ENCODE measurements at places on chromosomes 3 and 15.

GRCh38 chr15:82624008-82624407, 23.2 kb downstream of the CPEB1 start:
- no peak for DNase-seq

- DNase-seq, result no peak
These were observed 31.6 kb downstream of the TLNRD1 start for GRCh38 chr15:81032355-81032754.

- no peak for DNase-seq
These were observed 6.3 kb upstream of the PKM start for GRCh38 chr15:72237029-72237852.

- no peak for DNase-seq
These were observed 129.2 kb upstream of the LRIG1 start for GRCh38 chr3:66629982-66630368.

GRCh38 chr15:89672221-89673164, 6.7 kb downstream of the PLIN1 start:
- DNase-seq, result no peak

DNA sequence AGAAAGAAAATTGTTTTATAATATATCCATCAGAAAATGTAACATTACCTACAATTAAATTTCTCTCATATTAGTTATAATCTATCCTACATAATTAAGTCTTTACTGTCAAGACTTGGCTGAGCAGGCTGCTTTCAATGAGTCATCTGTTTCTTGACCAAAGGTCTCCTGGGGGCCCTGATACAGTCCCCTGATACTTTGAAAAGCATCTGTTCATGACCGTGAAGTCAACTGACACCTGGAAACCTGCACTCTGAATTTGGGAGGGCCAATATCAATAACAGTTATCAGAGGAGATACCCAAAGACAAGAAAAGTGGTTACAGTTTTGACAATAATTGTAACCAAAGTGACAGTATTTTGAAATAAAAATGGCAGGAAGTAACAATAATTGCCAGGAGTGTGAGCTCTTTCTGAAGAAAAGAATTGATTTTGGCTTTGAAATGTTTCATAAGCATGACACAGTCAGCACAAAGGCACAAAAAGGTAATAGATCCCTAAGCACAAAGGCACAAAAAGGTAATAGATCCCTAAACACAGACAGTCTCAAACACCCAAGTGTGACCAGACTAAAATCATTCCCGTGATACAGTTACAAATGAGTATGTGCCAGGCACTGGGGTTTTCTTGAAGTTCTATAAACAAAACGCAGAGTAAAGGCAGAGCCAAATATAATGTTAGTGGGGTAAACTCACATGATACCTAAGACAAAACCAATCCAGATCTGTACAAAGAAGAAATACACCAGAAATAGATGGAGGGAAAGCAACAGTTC, 260.7 kb downstream of the PLOD2 start:
- no peak for DNase-seq

DNA sequence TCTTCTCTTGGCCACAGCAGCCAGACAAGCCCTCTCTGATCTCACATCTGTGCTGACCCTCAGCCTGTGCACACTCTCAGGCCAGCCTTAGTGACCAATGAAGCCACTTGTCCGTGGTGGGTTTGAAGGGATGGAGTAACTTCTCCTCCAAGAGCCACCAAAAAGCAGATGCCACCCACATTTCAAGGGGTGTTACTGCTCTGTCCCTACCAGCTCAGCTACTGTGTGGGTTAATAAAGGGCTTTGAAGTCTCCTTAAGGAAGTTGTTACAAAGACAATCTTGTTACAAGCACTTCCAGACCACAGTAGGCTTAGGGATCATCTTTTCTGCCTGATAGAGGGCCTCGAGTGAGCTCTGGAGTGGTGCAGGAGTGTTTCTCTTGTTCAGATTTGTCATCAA, 3.3 kb upstream of the CA12 start:
- DNase-seq, result no peak

DNA sequence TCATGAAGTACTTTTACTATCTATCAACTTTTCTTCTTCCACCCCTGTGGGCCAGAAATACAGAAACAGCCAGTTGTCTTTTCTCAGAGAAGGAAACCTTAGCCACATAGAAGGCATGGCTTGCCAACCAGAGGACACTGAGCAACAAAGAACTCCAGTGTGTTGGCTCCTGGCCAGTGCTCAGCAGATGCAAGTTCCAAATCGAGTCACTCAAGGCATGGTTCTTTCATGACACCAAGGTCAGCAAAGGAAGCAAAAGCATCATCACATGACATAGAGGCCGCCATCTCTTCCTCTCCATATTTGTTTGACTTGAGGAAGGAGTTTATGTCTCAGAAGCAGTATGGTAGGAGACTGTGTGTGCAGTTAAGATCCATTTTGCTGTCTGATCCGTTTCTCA, 92.2 kb downstream of the MYLK start:
- DNase-seq, result no peak

DNA sequence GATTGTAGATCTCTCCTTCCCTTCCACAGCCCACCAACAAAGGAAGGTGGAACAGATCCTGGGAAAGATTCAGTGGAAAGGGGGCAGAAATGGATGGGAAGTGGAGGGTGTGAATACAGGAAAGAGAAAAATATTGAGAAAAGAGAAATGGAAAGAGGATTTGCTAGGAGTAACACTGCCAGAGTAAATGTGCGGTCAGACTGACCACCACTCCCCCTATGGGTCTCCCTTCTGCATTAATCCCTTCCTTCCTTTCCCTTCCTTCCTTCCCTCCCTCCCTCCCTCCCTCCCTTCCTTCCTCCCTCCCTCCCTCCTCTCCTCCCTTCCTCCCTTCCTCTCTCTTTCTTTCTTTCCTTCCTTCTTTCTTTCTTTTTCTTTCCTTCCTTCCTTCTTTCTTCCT, 12.0 kb upstream of the COMMD2 start:
- DNase-seq, result no peak

DNA sequence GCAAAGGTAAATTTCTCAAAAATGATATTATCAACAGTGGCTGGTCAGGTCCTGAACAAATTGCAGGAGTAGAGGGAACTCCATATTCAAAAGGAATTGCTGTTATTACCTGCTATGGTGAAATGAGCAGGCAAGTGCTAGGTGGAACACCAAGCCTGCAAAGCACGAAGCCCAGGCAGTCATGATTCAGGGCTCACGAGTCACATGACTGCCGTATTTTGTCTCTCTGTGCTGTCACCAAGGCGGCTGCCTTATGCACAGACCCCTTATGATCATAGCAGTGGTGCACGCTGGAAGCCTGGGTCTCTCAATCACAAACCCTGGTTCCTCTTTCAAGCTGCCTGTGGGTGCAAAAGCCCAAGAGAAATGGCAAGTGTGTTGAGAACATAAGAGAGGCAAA, 24.4 kb downstream of the SLC12A1 start:
- DNase-seq, result no peak

GRCh38 chr15:89406940-89407607, 72.5 kb upstream of the POLG start:
- DNase-seq, result no peak

DNA sequence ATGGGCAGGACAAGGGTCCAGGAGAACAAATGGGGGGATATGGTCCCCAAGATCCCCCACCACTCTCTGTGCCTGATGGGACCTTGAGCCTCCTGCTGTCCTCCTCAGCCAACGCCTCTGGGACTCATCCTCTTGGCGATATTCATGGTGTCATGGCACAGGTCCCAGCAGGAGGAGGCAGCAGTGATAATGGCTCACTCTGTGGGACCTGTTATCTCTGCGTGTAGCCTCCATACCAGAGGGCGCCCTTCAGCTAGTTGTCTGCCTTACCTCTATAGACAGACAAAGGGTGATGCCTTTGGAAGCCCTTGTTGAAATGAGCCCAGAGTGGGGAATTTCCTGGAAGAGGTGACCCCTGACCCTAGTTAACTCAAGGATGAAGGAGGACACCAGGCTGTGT, 7.4 kb downstream of the ZBTB47 start:
- no peak for DNase-seq

- DNase-seq, result no peak
These were observed 269.7 kb downstream of the XXYLT1 start for GRCh38 chr3:195001261-195001660.

GRCh38 chr15:65619626-65620290, 2.0 kb upstream of the SLC24A1 start:
- DNase-seq, result no peak

GRCh38 chr3:5057272-5057671, 64.8 kb upstream of the ARL8B start:
- DNase-seq, result no peak

DNA sequence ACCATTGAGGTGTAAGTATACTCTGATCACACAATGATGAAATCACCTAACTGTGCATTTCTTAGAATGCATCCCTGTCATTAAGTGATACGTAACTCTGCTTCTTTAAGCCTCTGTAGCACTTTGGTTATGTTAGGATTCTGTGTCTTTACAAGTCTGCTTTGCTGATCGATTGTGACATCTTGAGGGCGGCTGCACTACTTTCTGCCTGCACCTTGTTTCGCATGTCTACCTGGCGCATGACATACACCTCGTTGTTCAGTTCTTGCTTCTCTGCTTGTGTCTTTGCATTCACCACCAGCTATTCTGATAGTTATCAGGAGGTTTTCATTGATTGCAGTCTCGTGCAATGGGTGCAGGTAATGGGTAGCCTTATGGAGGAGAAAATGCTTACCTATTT, 32.7 kb downstream of the IGF1R start:
- no peak for DNase-seq

- no peak for DNase-seq
These were observed 58.5 kb downstream of the RFTN1 start for GRCh38 chr3:16455001-16455400.

DNA sequence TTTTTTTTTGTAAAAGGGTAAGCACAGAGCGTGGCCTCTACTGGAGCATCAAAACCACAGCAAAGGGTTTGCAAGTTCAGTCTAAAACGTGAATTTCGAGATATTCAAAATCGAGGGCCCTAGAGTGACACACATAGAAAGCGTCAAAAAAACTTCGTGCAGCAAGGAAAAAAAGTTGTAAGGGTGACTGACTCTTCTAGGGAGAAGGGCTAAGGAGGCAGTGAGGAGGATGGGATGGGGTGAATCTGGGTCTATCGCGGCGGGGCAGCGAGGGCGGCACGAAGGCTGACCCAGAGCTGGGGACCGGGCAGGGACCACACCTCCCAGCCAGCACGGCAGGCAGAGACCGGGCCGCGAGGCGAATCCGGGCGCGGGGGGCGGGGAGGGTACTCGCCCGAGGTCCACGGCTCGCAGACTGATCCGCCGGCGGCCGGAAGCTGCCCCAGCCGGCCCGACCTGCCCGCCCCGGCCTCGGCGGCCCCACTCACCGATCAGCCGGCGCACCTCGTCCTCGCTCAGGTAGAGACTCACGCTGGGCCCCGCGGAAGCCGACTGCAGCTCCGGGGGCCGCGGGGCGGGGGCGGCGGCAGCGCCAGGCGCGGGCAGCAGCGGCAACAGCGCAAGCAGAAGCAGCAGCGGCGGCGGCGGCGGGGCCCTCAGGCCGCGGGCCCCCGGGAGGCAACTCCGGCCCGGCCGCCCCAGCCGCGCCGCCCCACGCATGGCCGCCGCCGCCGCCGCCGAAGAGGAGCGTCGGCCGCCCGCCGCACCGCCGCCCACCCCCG, 533 bp downstream of the RYK start:
- DNase-seq, result no peak

DNA sequence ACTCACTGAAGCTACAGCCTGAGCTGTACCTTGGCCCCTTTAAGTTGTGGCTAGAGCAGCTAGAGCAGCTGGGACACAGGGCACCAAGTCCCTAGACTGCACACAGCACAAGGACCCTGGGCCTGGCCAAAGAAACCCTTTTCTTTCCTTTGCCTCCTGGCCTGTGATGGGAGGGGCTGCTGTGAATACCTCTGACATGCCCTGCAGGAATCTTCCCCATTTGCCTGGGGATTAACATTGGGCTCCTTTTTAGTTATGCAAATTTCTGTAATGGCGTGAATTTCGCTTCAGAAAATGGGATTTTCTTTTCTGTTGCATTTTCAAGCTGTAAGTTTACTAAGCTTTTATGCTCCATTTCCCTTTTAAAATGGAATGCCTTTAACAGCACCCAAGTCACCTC, 611.2 kb upstream of the ARPP21 start:
- no peak for DNase-seq

DNA sequence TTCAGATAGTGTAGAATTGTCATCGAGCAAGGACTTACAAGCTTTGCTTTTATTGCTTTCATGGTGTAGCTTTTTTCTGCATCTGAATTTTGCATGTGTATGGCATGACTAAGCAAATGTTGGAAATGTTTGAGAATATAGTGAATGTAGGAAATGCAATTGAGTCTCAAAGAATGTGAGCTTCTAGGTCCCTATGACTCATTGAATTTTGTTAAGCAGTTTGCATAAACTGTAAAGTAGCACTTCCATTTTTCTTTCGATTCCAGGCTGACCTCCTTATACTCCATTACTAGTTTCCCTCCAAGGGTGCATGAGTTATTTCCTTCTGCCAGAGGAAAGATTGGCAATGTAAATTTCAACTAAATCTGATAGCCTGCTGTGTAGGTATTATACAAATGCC, 619.2 kb downstream of the DIPK2A start:
- no peak for DNase-seq

GRCh38 chr3:25080461-25080860, 347.6 kb upstream of the RARB start:
- no peak for DNase-seq

GRCh38 chr15:78054966-78055365, 22.5 kb downstream of the TBC1D2B start:
- DNase-seq, result no peak

DNA sequence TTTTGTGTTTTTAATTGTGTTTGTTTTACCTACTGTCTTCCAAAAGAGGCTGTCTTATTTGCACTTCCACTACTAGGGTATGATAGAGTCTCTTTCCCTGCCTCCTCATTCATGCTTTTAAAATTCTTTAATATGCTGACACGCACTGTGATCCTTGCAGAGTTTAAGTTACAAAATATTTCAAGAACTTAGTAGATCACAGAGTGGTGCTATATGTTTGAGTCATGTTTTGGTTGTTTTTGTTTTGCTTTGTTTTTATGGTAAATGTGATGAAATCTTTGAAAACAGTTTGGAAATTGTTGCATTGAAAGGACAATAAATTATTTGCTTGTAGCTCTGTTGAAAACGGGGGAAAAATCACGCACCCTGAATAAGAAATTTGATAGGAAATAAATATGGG, 5.9 kb upstream of the ABHD10 start:
- no peak for DNase-seq

DNA sequence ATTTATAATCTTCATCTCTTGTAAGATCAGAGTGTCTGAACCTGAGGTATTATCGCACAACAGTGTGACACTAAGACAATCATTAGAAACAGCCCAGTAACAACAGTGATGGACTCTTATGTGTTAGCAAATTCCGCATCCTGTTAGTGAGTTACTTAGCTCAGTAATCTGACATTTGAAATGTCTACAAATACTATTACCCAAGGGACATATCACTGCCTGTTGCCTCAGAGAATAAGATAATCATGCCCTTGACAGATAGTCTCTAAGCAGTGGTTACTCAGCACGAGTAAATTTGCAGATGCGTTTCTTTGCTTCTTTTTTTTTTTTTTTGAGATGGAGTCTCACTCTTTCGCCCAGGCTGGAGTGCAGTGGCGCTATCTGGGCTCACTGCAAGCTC, 13.4 kb upstream of the RTP1 start:
- no peak for DNase-seq

- DNase-seq, result no peak
These were observed 50.3 kb downstream of the FBLN2 start for GRCh38 chr3:13598926-13599886.

- no peak for DNase-seq
These were observed 38.2 kb downstream of the NBEAL2 start for GRCh38 chr3:47017504-47018268.

GRCh38 chr3:194449913-194450312, 36.9 kb downstream of the ATP13A3 start:
- no peak for DNase-seq

- no peak for DNase-seq
These were observed 61.3 kb downstream of the UACA start for GRCh38 chr15:70701891-70702568.

Data from NCI-H2227 treated with DMSO at 0.1 percent for 48 hours (cell line).